ENCODE measurements at places on chromosomes 16 and 17. TPM values are rescaled to one million over a fixed set of nuclear protein-coding genes. Genes with fewer than 3 reads are reported as not detected.

The KRTAP2-3 gene
- not detected for total RNA-seq

The MYH2 gene
- total RNA-seq: not detected

The C16orf78 gene
- not detected for total RNA-seq

The TM4SF5 gene
- not detected for total RNA-seq

The RNF157 gene
- 44.5 TPM for total RNA-seq

The KRT9 gene
- total RNA-seq: not detected

The FA2H gene
- total RNA-seq: not detected

The SPATA32 gene
- 0.63 TPM for total RNA-seq

DNA sequence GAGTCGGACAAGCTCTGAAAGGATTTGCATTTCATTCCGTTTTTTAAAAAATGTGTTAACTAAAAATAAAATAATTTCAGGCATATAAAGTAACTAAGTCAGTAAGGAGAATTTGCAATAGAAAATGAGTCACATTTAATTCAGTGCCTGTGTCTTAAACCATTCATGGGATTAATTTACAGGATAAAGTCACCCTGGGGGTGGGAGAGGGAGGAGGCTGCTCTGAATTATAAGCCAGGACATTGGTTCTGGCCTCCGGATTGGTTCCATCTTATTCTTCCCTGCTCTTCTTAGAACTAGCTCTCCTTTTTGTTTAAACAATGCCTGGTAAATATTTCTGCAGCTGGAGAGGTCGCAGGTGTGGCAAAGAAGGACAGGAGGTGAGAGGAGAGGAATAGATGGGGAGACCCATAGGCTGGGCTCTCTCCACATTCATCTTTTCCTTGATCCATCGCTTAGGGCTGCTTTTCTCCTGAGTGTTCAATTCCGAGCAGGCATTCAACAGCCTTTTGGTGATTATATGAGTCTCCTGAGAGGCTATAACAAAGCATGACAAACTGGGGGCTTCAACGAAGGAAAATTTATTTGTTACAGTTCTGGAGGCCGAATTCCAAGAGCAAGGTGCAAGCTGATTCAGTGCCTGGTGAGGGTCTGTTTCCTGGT is 319.2 kb downstream of the PHKB start:
- no peaks in the 10 kb centered on the region for H3K36me3 ChIP-seq
- peak overlapping the region; percentile 82 for H3K27ac ChIP-seq
- H3K4me1 ChIP-seq: peaks cover 15% of the 10 kb centered on the region
- peaks cover 3% of the 10 kb centered on the region for H3K27me3 ChIP-seq
- no peak overlapping the region for H3K4me3 ChIP-seq
- DNase-seq: no peak

DNA sequence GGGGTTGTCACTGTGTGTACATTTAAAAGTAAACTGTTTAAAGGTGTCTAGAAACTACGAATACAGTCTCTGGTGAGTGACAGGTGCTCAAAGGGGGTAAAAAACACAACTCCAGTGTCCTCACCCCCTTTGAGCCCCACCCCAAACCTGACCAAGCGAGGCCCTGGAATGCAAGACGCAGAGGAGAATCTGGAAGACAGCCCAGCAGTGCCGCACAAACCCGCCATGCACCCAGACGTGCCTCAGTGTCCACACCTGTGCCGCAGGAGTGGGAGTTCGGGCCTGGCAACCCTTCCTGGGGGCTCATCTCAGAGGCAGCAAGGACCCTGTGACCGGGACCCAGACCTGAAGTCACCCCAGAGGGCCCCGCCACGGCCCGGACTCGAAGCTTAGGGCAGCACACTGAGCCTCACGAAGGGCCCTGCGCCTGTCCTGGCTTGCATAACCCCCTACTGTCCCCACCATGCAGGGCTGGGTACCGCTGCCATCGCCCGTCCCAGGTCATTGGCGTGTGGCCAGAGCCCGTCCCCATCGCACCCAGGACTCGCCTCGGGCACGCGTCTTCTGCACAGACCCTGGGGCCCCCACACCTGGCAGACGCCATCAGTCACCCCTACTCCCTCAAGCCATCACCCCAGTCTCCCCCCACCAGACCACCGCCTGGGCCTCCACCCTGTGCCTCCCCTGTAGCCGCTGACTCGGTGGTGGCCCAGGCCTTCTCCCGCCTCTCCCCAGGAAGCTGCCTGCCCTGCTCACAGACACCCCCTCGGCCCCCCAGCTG is 33.0 kb upstream of the ZC3H18 start:
- peak; percentile 21 for DNase-seq
- no peaks in the 10 kb centered on the region for H3K27me3 ChIP-seq
- H3K4me1 ChIP-seq: peaks cover 9% of the 10 kb centered on the region
- no peak overlapping the region for H3K27ac ChIP-seq
- H3K36me3 ChIP-seq: peaks cover 4% of the 10 kb centered on the region

- no peak overlapping the region for H3K4me3 ChIP-seq
- no peaks in the 10 kb centered on the region for H3K4me1 ChIP-seq
- H3K36me3 ChIP-seq: no peaks in the 10 kb centered on the region
- no peak overlapping the region for H3K27ac ChIP-seq
- no peaks in the 10 kb centered on the region for H3K27me3 ChIP-seq
Observed at GRCh38 chr16:7938175-7938574, 605.5 kb downstream of the RBFOX1 start.

DNA sequence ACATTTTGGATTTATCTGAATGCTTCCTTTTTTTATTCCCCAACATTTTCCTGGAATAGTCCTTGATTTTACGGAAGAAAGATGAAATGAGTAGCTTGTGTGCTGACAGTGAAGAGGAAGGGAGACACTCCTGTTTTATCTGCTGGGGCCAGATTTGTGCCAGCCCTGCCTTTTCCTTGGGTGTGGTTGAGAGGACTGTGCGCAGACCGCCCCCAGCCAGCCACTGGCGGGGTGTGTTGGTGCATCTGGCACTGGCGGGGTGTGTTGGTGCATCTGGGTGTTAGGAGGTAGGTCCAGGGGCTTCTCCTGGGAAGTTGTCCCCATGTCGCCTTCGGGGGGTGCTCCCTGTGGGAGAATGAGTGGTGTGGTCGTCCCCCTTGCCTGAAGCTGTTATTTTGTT is 39.5 kb downstream of the RAP1GAP2 start:
- peaks cover 7% of the 10 kb centered on the region for H3K4me1 ChIP-seq
- no peak overlapping the region for H3K27ac ChIP-seq
- no peak overlapping the region for H3K4me3 ChIP-seq
- no peak for DNase-seq

DNA sequence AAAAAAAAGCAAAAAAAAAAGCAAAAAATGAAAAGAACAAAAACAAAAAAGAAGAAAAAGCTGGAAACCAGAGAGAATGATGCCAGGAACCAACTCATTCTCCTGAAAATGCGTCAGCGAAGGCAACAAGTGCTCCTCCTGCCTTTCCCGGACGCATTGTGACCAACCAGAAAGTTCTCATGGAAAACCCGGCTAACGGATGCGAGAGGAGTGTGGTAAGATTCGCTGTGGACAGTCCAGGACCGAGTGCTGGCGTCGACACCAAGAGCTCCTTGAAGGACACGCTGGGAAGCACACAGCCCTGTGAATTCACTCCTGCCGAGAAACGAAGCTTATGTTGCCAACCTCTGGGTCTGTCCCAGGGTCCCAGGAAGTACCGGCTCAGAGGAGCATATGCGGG is 43.4 kb downstream of the METRNL start:
- H3K27me3 ChIP-seq: peaks cover 36% of the 10 kb centered on the region
- H3K36me3 ChIP-seq: no peaks in the 10 kb centered on the region
- peaks cover 31% of the 10 kb centered on the region for H3K4me1 ChIP-seq
- H3K4me3 ChIP-seq: no peak overlapping the region

DNA sequence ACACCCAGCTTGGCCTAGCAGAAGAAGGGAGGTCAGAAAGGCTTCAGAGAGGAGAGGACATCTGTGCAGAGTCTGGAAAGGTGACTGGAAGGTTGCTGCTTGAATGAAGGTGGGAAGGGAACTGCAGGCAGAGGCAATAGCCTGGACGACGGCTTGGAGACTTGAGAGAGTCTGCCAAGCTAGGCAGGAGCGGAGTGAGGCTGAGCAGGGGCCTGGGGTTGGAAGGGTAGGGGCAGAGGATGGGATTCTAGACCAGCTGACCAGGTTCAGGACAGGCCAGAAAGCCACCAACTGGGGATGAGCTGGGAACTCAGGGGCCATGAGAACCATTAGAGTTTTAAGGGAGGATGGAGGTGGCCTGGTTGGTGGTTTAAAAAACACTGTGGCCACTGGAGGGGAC is 339 bp upstream of the SGCA start:
- no peak for DNase-seq
- H3K27ac ChIP-seq: no peak overlapping the region
- no peak overlapping the region for H3K4me3 ChIP-seq
- H3K36me3 ChIP-seq: no peaks in the 10 kb centered on the region
- peaks cover 43% of the 10 kb centered on the region for H3K4me1 ChIP-seq

DNA sequence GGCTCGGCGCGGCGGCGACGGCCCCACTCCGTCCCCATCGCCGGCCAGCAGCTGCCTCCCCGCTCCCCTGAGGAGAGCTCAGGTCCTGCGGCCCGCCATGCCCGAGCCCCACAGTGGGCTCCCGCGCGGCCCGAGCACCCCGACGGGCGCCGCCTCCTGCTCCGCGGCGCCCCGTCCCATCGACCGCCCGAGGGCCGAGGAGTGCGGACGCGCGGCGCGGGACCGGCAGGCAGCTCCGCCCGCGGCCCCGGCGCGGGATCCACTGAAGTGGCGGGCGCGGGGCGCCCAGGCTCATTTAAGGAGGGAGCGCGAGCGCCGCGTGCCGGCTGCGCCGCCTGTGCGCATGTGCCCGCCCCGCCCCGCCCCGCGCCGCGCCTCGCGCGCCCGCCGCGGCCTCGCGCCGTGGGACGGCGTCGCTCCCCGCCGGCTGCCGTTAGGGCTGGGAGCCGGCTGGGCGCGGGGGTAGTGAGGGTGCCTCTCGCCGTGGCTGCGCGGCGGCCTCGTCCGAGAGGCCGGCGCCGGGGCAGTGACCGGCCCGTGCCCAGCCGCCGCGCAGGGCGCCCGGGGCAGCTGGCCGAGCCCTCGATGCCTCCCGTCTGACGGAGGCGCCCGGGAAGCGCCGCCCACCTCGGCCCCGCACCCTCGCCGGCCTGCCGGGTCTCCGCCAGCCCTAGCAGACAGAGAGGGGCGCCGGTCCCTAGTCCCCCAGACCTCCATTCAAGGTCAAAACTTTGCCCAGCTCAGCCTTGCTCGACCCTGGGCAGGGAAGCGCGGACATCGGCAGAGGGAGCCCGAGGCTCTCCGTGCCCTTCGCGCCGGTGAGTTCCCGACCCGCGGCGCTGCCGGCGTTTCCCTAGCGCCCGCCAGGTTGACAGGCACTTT is at the start of gene NETO2:
Gene NETO2, minus strand, starts transcription at position 269 of the 882 bp plus-strand sequence. CDS start 333 bp downstream, outside the sequence.
- peak within 1 kb of the TSS; percentile 70 for H3K4me3 ChIP-seq
- peaks cover 15% of the 10 kb centered on the region for H3K4me1 ChIP-seq

- peaks cover 39% of the 10 kb centered on the region for H3K4me1 ChIP-seq
- peaks cover 13% of the 10 kb centered on the region for H3K36me3 ChIP-seq
- peak overlapping the region; percentile 76 for H3K27ac ChIP-seq
- no peaks in the 10 kb centered on the region for H3K27me3 ChIP-seq
Observed at GRCh38 chr17:58517378-58517927, 3.0 kb upstream of the MTMR4 start.

- H3K4me1 ChIP-seq: peaks cover 2% of the 10 kb centered on the region
- peaks cover 21% of the 10 kb centered on the region for H3K27me3 ChIP-seq
- H3K36me3 ChIP-seq: no peaks in the 10 kb centered on the region
- H3K27ac ChIP-seq: no peak overlapping the region
- no peak for DNase-seq
- H3K4me3 ChIP-seq: no peak overlapping the region
Observed at GRCh38 chr16:66421891-66422290, 5.2 kb upstream of the BEAN1 start.

DNA sequence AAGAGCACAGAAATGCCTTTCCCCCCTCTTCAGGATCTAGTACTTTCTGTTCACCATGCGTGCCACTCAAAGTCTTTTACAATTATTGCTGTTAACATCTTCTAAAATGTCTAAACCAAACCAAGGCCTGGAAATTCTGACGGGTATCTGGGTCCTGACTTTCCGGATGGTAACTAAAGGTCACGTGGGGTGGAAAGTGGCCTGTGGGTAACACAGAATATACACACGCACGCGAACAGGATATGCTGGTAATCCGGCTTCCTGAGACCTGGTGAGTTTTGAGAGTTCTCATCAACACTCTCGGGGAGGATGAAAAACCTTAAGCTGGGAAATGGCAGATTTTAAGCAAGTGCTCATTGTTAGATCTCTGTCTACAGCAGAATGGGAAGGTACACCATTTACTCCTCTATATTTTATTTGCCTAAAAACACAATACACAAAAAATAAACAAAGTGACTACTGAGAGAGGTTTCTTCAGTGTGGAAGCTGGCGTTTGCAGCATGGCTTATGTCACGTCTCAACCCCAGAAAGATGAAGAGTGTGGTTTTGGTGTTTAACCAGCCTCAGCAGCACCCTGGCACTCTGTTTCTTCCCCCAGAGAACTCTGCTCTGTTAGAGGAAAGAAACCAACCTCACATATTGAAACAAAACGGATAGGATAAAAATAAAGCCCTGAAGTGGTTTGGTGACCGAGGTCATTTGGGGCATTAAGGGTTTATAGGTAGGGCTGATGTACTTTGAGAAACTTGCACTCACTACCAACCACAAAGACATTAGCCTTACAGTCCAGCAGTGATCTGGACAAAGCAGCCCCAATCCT is 37.3 kb downstream of the SMG6 start:
- peaks cover 82% of the 10 kb centered on the region for H3K4me1 ChIP-seq
- H3K27ac ChIP-seq: peak overlapping the region; percentile 98
- no peaks in the 10 kb centered on the region for H3K27me3 ChIP-seq
- peak; percentile 98 for DNase-seq

DNA sequence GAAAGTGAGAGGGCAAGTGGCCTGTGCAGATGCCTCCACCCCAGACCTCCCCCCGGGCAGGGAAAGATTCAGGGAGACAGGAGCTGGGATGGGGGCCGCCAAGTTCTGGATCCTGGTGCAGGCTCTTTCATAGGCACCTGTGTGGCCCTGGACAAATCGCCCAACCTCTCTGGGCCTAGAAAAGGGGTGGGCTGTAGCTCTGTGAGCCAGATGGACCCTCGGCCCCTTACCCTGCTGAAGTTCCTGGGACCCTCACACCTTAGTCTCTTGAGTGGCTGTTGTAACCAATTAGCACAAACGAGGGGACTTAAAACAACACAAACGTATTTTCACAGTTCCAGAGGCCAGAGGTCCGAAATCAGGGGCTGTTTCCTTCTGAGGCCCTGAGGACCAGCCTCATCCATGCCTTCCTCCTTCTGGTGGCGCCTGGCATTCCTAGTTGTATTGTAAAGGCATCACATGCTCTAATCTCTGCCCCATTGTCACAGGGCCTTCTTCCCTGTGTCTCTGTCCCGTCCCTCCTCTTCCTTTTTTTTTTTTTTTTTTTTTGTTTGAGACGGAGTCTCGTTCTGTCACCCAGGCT is 352.6 kb downstream of the SEC14L1 start:
- H3K4me1 ChIP-seq: peaks cover 35% of the 10 kb centered on the region
- DNase-seq: peak; percentile 2
- H3K27ac ChIP-seq: peak overlapping the region; percentile 61
- peaks cover 42% of the 10 kb centered on the region for H3K36me3 ChIP-seq

- no peak overlapping the region for H3K27ac ChIP-seq
- peaks cover 30% of the 10 kb centered on the region for H3K27me3 ChIP-seq
- no peaks in the 10 kb centered on the region for H3K36me3 ChIP-seq
- peaks cover 2% of the 10 kb centered on the region for H3K4me1 ChIP-seq
- no peak for DNase-seq
- H3K4me3 ChIP-seq: no peak overlapping the region
Observed at GRCh38 chr17:79668344-79669250, 57.7 kb upstream of the RBFOX3 start.
